ENCODE measurements at places on chromosomes 7 and 10.
A peak's percentile ranks its signal among the peaks of the same experiment; 100 is the strongest.

- H3K27ac ChIP-seq, result no peak overlapping the region
- no peak for DNase-seq
- H3K36me3 ChIP-seq, result no peaks in the 10 kb centered on the region
- H3K4me3 ChIP-seq, result no peak overlapping the region
Measured at GRCh38 chr10:44233561-44234482, 151.1 kb downstream of the CXCL12 start.

DNA sequence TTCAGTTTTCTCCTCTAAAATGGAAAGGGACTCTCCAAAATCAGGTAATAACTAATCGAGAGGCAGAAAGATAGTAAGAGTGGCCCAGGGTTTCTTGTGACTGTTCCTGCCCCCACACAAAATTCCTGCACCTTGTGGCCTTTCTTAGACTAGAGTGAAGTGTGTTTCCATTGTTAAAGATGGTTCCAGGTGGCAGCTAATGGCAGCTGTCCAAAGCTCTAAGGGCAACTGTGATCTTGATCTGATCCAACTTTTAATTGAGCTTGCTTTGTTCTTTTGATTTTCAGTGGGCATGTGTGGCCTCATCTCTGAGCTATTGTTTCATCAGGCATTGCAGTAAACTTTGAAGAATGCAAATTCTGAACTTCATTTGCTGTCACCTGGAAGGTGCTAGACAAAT is 19.4 kb downstream of the ACSL5 start:
- H3K4me3 ChIP-seq, result no peak overlapping the region
- no peaks in the 10 kb centered on the region for H3K36me3 ChIP-seq
- DNase-seq, result no peak
- no peaks in the 10 kb centered on the region for H3K27me3 ChIP-seq
- H3K27ac ChIP-seq, result peak overlapping the region; percentile 25

DNA sequence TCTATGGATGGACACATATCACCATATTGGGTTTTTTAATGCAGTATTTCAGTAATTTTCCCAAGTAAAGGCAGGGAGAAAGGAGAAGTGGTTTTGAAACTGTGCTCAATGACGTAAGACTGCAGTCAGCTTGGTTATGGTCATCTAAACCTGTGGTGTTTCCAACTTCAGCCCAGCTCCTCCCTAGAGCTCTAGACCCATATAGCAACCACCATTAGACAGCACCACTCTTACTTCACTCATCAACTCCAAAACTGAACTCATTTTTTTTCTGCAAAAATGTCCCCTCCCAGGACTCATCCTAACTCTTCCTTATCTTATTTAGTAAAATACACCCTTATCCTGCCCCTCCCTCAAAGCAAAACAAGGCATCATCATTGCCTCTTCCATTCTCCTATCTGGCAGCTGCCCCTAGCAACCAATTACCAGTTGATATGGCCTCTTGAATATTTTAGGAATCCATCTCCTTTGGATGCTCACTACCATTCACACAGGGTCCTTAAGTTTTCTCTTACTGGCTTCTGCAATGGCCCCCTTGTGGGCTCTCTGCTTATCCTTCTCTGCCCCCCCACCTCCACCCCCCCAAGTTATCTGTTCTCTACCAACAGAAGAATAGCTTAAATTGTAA is 1.5 kb upstream of the RALA start:
- H3K4me1 ChIP-seq, result peaks cover 3% of the 10 kb centered on the region
- no peaks in the 10 kb centered on the region for H3K27me3 ChIP-seq
- no peak for DNase-seq
- no peak overlapping the region for H3K27ac ChIP-seq
- no peak overlapping the region for H3K4me3 ChIP-seq

GRCh38 chr10:117968354-117969182 is 78.2 kb downstream of the RAB11FIP2 start:
- H3K27ac ChIP-seq, result no peak overlapping the region
- no peaks in the 10 kb centered on the region for H3K27me3 ChIP-seq
- no peaks in the 10 kb centered on the region for H3K36me3 ChIP-seq
- DNase-seq, result no peak
- H3K4me3 ChIP-seq, result no peak overlapping the region
